ENCODE measurements at places on chromosomes 7 and 10. TPM values are rescaled to one million over a fixed set of nuclear protein-coding genes. Genes with fewer than 3 reads are reported as not detected.

The SRRM3 gene
- total RNA-seq: 1.1 TPM

The GRM3 gene
- total RNA-seq: not detected

The DENND2A gene
- 0.75 TPM for total RNA-seq

The HTR5A gene
- total RNA-seq: not detected

The BLNK gene
- total RNA-seq: not detected

The TSPAN12 gene
- total RNA-seq: 45.3 TPM
